ENCODE measurements at places on chromosomes 13 and 19. TPM values are rescaled to one million over a fixed set of nuclear protein-coding genes. Genes with fewer than 3 reads are reported as not detected.

The ATP4A gene
- total RNA-seq, result not detected

The GPR4 gene
- total RNA-seq, result 0.23 TPM

The MEF2B gene
- total RNA-seq, result 1.1 TPM

The CLEC11A gene
- total RNA-seq, result not detected

DNA sequence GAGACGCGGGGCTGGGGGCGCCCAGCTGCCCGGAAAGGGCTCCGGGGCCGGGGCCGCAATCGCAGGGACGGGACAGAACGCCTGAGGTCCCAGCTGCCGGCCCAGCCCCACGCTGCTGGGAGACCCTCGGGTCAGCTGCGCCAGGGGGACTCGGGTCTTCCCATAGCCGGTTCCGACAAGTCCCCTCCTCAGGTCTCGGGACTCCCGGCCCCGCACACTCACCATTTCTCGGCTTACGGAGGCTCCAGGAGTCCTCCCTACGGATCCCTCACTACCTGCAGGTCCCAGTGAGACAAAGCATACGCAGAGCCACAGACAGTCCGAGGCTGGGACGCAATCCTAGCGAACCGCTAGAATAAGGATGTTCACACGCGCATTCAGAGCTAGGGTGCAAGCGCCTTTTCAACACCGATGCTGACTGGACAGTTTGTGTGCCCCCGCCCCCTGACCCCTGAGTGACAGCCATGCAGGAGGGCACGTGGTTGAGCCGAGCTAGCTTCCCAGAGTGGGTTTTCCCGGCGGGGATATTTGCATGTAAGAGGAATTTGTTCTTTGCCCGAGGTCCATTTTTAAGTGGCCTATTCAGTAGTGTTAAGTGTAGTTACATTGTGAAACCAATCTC lies 13.6 kb downstream of the ZNF490 start:
- H3K27ac ChIP-seq, result no peak overlapping the region
- no peaks in the 10 kb centered on the region for H3K4me1 ChIP-seq
- no peaks in the 10 kb centered on the region for H3K27me3 ChIP-seq
- no peaks in the 10 kb centered on the region for H3K36me3 ChIP-seq
- H3K4me3 ChIP-seq, result no peak overlapping the region

GRCh38 chr19:40265763-40266099 lies 19.4 kb downstream of the AKT2 start:
- no peaks in the 10 kb centered on the region for H3K27me3 ChIP-seq
- peaks cover 5% of the 10 kb centered on the region for H3K36me3 ChIP-seq
- H3K4me3 ChIP-seq, result no peak overlapping the region
- no peaks in the 10 kb centered on the region for H3K4me1 ChIP-seq
- DNase-seq, result no peak

DNA sequence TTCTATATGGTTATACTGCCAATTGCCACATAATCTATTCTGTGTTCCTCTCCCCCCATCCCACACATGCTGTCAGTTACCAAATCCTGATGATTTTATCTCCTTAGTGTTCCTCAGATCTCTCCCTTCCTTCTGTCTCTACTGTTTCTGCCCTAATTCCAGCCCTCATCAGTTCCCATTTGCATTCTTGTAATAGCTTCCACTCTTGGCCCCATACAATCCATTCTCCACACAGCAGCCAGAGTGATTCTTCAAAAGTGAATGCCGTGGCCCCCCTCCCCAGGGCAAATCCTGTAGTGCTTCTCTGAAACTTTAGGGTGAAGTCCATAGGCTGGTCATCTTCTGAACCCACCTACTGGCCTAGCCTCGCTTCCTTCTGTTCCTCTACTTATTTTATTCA lies 114.4 kb downstream of the ZAR1L start:
- H3K4me3 ChIP-seq, result no peak overlapping the region
- H3K4me1 ChIP-seq, result no peaks in the 10 kb centered on the region
- H3K36me3 ChIP-seq, result no peaks in the 10 kb centered on the region
- no peak overlapping the region for H3K27ac ChIP-seq

DNA sequence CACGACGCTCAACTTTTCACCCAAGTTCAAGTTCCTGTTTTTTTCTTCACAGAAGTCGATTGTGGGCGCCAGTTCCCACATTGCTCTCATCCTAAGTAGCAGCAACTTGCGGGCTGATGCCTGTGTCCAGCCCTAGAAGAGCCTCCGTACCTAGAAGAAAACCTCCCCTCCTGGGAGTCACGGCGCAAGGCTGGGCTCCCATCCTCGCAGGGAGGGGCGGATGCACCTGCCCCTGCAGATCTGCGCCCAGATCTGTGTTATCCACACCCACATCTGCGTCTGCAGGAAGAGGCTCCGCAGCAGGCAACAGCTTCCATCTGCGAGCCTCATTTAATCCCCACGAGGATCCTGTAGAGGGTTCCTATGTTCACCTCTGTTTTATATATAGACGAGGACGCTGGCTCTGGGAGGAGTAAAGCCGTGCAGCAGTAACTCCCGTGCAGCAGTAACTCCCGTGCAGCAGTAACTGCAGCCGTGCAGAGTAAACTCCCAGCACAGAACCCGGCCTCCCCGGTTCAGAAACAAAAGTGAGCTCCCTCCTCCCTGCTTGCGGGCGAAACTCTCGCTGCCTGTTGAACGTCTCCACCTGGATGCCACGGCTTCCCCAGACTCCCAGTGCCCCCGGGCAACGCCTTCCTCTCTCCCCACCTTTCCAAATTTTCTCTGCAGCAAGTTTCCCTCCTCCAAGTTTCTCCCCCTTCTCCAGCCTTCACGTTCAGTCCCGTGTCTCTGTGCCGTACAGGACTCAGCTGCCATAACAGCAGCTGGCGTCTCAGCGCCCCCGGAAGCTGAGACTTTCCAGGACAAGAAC lies 23.5 kb upstream of the LAIR1 start:
- no peaks in the 10 kb centered on the region for H3K36me3 ChIP-seq
- no peak for DNase-seq
- peak overlapping the region; percentile 51 for H3K4me3 ChIP-seq
- peaks cover 6% of the 10 kb centered on the region for H3K4me1 ChIP-seq
- H3K27ac ChIP-seq, result no peak overlapping the region

Measured in Panc1 (cell line).